ENCODE measurements at places on chromosomes 7 and 10.

DNA sequence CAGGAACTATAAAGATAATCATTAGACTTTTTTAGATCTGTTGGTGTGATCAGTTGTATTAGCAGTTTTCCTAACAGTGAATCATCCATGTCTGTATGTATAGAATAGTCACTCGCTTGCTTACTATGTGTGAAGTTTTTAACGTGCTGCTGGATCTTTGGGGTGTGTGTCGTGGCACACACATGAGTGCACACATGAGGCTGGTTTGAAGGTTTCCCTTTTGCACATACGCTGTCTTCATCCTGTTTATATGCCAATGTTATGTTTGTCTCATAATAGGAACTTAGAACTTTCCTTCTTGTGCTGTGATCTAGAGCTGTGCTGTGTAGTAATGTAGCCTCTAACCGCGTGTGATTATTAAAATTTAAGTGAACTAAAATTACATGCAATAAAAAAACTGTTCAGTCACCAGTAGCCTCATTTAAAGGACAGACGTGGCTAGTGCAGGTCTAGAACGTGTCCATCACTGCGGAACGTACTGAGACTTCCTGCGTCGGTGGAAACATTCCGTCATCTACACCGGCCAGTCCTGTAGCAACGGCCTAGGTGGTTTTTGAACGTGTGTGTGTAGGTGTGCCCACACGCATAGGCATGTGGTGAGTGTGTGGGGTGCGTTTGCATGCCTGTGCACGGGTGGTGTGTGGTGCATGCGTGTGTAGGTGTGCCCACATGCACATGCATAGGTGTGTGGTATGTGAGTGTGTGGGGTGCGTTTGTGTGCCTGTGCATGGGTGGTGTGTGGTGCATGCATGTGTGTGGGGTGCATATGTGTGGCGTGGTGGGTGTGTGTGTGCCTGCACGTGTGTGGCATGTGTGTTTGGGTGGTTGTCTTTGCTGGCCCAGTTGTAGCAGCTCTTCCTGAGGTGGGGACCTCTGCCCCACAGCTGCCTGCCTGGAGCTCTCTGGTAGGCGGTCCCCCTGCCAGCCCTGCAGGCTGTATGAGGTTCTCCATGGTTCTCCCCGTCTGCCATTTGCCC is 56.6 kb downstream of the INPP5A start:
- no peak for DNase-seq

- no peak for DNase-seq
Measured at GRCh38 chr7:8042796-8043535, 74.4 kb downstream of the GLCCI1 start.

GRCh38 chr10:15236340-15236739 is 67.8 kb upstream of the NMT2 start:
- DNase-seq = no peak

DNA sequence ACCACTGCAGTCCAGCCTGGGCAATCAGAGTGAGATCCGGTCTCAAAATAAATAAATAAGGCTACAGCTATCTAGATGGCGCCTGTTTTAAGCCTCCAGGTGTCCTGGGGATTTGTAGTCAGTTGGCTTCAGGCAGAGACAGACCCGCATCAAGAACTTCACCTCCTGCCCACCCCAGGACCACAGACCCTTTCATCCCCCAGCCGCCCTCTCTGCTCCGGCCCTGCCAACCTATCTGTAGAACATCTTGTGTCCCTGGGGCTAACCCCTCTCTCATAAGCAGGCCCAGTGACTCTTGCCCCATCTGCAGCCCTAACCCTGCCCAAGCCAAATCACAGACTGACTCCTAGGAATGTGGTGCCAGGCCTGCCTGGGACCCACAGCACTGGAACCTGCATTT is 17.9 kb downstream of the PDIA4 start:
- DNase-seq = no peak

DNA sequence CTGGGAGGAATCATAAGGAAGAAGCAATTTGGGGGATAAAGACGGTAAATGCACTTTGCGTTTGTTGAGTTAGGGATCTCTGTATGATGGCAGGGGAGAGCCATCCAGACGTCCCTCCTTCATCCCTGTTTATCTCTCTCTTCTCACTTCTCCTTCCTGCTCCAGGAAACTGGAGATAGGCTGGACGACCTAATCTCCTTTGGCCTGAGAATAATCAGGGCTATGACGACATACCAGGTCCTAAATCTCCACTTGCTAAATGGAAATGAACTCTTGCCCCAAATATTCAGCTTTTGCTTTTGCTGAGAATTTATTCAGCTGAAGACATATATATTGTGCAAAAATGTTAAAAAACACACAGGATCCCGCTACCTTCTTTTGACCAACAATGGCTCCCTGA is 182.9 kb upstream of the INHBA start:
- no peak for DNase-seq

GRCh38 chr10:112873541-112873940 is 76.5 kb upstream of the TCF7L2 start:
- DNase-seq = no peak

- DNase-seq = no peak
Measured at GRCh38 chr7:154912871-154913637, 89.9 kb downstream of the PAXIP1 start.

- no peak for DNase-seq
Measured at GRCh38 chr7:29853072-29853471, 46.8 kb downstream of the WIPF3 start.

- no peak for DNase-seq
Measured at GRCh38 chr10:89419548-89419947, 5.2 kb downstream of the IFIT5 start.

DNA sequence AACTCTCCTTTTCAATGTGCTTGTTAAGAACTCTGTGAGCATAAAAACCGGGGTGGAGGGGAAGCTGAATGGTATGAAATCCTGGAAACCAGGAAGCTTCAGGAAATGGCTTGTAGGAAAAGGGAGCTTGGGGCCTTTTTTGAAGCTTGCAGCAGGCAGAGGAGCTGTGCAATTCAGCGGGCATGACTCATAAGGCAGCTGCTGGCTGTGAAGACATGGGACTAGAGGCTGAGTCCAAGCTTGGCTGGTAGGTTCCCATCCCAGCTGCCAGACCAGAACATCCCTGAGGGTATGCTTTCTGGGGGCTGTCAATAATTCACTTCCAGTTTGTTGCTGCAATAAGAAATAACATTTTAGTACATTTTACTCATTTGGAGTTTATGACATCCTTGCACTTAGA is 36.8 kb upstream of the CDC14C start:
- no peak for DNase-seq
